Suprapubic skin (tissue), 4 donors: ENCODE measurements at places on chromosomes 6 and 20. TPM values are rescaled to one million over a fixed set of nuclear protein-coding genes. Genes with fewer than 3 reads are reported as not detected.

Gene SALL4
- total RNA-seq, result not detected

Gene TREM1
- not detected for total RNA-seq

Gene PPP1R18
- 29.9 TPM for total RNA-seq

Gene F13A1
- total RNA-seq, result 22.8 TPM

Gene HLA-DQA2
- total RNA-seq, result 12.5 TPM

Gene LY6G6F
- not detected for total RNA-seq

Gene BMP6
- total RNA-seq, result 7.4 TPM

Gene KHDC1L
- total RNA-seq, result not detected

Gene CAGE1
- total RNA-seq, result not detected

Gene KHDC1
- total RNA-seq, result not detected

Gene SFTA2
- total RNA-seq, result not detected

Gene EFCAB8
- total RNA-seq, result not detected

Gene MYL9
- total RNA-seq, result 30.5 TPM

Gene MYMX
- not detected for total RNA-seq
